CD4-positive, alpha-beta T cell treated with Interleukin-17A for 1 hour (primary cell): ENCODE measurements at places on chromosomes 7 and 10.

- no peak for DNase-seq
These were observed 23.3 kb upstream of the PDGFA start for GRCh38 chr7:542713-543500.

DNA sequence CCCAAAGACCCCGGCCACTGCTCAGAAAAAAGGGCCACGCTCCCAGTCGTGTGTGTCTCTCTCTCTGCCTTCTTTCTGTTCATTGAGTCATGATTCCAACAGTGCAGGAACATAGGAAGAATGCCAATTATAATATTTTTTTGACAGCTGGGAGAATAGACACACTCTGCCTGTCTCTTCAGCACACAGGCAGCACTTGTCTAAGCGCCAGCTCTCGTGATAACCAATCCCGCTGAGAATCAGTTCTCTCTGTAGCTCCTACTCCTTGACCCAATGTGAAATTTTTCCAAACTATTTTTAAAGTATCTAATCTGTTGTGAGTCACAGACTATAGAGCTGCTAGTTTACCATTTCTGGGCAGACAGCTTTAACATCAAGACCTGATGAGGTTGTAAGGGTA lies 145.7 kb upstream of the RHEB start:
- DNase-seq, result no peak

- DNase-seq, result no peak
These were observed 173.6 kb upstream of the PRKCQ start for GRCh38 chr10:6753644-6754043.

DNA sequence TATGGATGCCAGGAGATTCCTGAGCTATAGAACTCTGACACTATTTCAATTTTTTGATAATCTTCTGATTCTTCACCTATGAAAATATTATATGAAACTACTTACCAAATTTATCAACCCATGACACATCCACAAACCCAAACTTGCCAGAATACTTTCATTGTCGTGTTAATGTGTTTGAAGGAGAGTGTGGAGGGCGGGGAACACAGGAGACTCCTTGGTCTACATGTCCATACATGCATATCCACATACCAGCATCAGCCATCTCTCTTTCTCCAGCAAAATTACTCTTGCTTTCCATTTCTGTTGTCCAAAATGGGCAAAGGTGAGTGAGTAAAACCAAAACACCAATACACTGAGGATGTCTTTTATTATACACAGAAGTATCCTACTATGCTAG lies 23.5 kb upstream of the BPGM start:
- DNase-seq, result no peak

DNA sequence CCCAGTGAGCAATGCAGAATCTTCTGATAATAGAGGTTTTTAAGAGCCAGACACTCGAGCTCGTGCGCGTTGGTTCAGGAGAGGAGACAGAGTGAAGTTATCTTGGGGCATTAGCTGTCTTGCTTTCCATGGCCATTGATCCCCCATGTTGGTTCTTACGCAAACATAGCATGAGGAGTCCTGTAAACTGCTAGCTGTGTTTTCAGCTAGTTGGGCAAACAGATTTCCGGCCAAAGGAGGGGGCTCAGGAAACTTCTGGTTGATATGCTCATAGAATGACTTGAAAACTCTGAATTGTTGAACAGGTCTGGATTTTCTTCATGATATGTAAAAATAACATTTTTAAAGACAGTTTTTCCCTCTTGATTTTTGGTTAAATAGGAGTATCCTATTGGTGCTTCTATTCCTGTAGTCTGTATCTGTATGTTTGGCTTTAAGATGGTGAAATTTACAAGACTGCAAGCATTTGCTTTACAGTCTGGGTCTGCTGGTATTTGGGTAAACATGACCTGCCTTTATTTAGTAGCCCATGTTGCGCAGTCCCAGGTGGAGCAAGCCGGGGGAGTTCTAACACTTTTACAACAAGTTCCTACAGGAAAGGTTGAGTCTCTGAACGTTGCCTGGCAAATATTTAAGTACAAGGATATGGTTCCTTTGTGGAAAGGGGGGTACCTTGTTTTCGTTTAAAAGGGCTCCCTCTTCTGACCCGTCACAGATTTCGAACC lies 218.4 kb upstream of the KCND2 start:
- no peak for DNase-seq

DNA sequence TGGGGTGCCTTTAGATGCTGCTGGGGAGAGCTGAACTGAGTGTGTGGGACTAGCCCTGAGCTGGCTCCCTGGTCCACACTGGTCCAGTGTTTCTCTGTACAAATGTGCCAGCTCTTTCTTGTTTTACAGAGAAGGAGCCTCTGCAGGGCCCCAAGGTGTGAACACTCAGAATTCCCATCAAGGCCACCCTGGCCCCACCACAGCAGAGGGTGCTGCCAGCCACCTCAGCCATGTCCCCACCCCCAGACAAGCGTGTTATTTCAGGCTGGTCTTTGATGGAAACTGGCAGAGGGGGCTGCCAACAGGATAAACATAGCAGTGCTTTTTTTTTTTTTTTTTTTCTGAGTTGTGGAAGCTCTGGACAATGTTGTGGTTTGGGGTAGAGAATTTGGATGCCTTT lies 68.5 kb upstream of the LRRC18 start:
- DNase-seq, result no peak
